B cell (primary cell): ENCODE measurements at places on chromosomes 2 and 18. TPM values are rescaled to one million over a fixed set of nuclear protein-coding genes. Genes with fewer than 3 reads are reported as not detected.

DNA sequence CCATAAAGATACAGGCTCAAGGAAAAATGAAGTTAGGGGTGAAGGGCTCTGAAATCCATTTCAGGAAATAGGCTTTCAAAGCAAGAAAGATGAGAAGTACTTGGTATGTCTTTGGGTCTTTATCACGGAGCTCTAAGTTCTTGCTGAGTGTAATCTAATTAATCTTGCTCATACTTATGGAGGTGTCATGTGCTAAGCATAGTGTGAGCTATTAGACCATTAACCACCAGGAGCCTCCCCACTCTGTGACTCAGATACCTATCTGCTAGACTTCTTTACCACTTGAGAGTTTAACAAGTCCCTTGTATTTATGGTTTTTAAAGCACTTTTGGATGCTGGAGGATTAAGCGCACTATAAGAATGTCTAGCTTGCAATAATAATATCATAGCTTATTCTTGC lies 678.7 kb downstream of the EPHA4 start:
- no peak for DNase-seq

GRCh38 chr18:78113136-78113939 lies 863.7 kb downstream of the GALR1 start:
- DNase-seq, result no peak

DNA sequence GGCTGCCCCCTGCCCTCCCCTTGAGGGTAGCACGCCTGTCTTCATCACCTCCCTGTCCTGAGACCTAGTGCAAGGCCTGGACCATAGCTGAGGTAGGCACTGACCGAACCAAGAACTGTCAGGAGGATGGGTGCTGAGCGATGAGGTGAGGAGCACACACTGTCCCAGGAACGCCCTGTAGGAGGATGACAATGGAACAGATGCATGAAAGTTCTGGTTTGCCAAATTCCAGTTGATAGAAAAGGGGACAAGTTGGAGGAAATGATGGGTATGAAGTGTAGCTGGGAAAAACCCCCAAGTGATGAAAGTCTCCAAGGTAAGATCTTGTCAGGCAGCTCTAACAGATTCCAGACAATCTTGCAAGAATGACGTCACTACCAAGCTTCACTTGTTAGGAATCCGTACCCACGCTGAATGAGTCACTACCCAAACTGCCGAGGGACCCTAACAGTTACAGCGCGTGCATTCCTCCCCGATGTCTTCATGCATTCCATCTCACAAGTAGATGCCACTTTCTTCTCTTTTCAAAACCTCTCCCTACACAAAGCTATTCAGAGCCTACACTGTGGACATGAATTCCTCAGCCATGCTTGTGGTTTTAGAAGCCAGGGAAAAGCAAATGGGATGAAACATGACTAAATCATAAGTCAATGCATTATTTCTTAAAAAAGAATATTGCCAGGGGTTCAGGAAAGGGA lies 27.6 kb downstream of the MRPL33 start:
- DNase-seq, result no peak

- no peak for DNase-seq
These were observed 120.5 kb downstream of the PMAIP1 start for GRCh38 chr18:60020107-60020925.

GRCh38 chr2:100588071-100588786 lies 25.4 kb downstream of the PDCL3 start:
- DNase-seq, result no peak

GRCh38 chr2:16485251-16485650 lies 180.4 kb downstream of the CYRIA start:
- DNase-seq, result no peak

- no peak for DNase-seq
These were observed 195.3 kb downstream of the MGAT5 start for GRCh38 chr2:134449157-134449556.

DNA sequence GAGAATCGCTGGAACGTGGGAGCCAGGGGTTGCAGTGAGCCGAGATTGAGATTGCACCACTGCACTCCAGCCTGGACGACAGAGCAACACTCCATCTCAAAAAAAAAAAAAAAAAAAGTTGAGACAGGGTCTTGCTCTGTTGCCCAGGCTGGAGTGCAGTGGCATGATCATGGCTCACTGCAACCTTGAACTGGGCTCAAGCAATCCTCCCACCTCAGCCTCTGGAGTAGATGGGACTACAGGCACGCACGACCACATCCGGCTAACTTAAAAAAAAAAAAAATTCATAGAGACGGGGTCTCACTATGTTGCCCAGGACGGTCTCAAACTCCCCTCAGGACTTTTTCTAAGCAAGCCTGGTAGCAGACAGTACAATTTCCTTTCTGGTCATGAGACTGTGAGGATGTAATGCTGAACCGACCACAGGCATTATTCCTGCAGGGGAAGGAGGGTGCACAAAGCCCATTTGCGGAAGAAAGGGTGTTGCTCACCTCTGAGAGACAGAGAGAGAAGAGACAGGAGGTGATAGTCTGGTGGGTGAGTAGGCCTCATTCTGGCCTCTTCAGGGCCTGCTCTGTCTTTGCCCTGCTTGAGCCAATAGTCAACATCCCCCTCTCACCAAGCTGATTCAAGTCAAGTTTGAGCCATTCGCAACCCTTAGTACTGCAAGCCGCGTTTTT lies 205.3 kb downstream of the ZFP36L2 start:
- no peak for DNase-seq

DNA sequence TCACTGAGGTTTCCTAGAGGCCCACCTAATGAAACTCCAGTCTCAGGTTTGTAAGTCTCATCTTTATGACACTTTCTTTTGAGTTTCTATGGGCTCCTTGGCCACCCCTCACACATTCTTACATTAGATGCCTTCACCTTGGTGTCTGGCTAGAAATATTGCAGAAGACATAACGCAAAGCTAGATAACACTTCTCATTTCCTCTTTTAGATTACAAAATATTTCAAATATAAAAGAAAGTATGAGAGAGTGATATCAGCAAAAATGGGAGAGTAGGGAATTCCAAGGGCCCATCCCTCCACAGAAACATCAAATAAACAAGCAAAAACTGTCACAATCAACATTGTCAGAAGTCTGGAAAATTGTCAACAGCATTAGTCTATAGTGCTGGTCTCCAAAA lies 43.3 kb upstream of the ZCCHC2 start:
- DNase-seq, result no peak

PAX8 gene
- total RNA-seq, result 0.64 and 1.2 TPM in 2 replicates

LYG1 gene
- 2.7 and 3.0 TPM in 2 replicates for total RNA-seq

PRKCE gene
- 271 and 290 TPM in 2 replicates for total RNA-seq

LYG2 gene
- not detected in 2 replicates for total RNA-seq

ANKRD30B gene
- total RNA-seq, result not detected in 2 replicates

ASNSD1 gene
- total RNA-seq, result 25.3 and 29.8 TPM in 2 replicates

ALS2 gene
- total RNA-seq, result 15.8 and 16.7 TPM in 2 replicates
